ENCODE measurements at places on chromosomes 13 and 19.

DNA sequence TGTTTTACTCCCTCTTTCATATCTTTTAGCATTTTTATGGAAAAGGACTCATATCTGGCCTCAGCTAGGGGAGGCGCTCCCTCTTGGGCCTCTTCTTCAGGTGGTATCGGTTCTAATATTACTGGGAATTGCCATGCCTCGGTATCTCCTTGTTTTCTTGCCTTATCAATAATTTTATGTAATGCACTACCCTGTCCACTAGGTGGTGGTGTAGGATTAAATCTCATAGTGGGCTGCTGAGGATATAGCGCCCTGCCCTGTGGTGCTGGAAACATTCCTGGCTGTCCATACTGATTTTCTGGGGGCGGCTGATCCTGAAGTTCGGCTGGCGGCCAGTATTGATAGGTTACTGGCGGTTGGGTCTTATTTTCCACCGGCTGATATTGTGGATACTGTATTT, 35.8 kb downstream of the ZNF420 start:
- DNase-seq, result no peak

DNA sequence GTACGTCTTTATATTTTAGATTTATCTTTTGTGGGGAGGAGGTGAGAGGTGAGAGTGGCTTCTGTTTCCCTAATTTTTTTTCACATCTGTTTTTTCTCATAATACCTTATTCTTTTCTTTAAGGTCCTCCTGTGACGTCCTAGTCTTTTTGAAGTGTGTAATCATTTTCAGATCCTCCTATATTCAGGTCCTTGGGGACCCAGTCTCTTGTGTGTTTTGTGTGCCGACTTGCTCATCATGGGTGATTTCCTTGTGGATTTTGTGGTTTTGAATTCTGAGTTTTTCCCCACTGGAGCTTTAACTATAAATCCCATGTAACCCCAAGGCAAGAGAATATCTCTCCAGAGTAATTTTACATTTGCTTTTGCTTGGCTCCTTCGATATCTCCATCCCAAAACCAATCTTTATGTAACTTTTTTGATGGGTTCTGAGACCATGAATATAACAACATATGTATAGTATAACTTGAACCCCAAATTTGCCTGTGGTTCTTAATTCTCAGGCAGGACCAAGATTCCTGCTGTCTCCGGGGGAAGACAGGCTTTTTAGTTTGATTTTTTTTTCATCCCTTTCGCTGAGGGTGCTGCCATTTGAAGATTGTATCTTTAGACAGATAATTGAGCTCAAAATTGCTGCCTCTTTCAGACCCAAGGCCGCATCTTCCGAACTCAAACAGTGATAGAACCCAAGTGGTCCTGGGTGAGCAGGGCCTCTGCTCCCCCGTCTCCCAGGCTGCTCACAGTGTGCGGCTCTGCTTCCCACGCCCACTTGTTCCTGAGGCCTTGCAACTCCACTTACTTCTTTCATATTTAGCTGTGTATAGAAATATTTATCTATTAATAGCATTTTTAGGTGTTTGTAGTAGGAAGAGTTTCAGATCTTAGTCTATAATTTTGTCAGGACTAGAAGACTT, 59.1 kb upstream of the GPR183 start:
- no peak for DNase-seq

DNA sequence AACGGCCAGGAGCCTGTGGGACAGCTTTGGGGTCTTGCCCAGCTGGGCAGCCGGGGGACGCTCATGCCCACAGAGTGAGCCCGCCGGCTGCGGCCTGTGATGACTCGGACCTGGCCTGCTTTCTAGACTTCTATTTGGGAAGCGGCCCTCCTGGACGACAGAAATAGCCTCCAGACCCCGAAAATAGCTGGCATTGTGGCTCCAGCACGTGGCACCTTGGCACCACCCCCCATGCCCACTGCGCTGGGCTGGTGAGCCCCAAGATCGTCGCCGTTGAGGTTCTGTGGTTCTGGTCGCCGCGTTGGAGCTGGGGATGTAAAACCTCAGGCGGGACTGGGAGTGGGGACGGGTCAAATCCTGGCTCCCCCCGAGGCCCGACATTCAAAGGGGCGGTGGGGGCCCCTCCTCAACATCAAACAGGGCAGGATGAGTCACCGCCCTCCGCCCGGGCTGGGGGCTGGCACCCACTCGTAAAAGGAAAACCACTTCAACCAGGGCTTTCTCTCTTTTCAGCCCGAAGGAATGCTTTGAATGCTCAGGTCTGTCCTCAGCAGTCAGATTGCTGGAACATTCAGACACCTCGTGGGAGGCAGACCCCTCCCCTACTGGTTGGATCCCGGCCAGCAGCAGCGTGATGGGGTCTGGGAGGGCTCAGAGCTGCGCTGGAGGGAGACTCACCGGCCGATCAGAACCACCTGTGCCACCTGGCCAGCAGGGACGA, 42.1 kb downstream of the GADD45B start:
- peak; percentile 72 for DNase-seq

DNA sequence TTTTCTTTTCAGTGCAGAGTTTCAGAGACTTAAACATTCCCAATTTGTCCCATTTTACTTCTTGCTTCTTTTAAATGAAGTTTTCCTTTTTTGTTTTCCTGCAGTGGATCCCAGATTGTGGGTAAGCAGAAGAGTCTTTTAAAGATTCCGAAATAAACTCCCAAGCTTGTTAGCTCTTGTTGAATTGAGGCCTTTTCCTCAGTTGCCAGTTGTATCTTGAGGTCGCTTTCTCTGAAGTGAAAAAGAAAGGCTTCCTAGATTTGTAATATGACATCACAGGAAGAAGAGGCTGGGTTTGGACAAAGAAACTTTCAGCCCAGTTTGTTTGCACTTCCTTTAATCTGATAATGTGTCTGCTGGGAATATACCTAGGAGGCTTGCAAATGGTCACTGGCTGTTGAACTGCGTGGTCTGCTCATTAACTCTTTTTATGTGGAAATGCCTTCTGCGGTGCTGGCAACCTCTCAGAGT, at the start of gene LPAR6:
LPAR6 (minus strand) TSS at position 233 of the 471 bp plus-strand sequence. CDS start 690 bp downstream, outside the sequence.
- peak; percentile 74 for DNase-seq

GRCh38 chr19:19782783-19783182, 38.8 kb downstream of the ZNF506 start:
- DNase-seq, result no peak

DNA sequence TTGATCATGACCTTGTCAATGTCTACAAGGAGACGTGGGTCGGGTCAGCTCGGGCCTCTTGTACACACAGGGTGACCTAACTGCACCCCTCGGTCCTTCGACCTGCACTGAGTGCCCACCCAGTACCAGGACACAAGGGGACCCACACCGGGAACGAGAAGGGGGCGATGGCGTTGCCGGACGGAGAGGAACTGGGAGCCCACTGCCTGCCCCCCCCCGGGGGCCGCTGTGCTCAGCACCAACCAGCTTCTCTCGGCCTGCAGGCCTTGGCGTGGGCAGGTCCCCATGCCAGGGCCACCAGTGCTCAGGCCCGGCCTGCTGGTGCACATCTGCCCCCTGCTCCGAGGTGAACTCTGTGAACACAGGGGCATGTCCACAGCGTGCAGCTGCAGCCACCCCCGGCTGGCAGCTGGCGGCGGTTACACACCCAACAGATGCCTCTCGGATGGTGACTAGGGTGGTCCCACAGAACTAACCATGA, 14.1 kb downstream of the CFD start:
- DNase-seq, result no peak

- no peak for DNase-seq
Observed at GRCh38 chr19:16518483-16519229, 22.5 kb downstream of the C19orf44 start.

DNA sequence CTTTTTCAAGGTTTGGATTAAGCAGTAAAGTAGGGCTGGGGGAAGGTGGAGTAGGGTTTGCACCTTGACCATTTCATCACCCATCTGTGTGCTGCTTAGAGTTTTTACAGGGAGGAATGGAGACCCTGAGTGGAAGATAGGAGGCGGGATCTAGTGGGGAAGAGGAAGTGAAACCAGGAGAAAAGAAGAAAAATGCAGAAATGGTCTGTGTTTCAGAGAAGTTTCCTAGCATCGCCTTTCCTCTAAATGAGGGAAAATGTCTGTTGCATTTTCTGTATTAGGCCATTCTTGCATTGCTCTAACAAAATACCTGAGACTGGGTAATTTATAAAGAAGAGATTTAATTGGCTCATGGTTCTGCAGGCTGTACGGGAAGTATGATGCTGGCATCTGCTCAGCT, 64.1 kb downstream of the TPT1 start:
- DNase-seq, result no peak

DNA sequence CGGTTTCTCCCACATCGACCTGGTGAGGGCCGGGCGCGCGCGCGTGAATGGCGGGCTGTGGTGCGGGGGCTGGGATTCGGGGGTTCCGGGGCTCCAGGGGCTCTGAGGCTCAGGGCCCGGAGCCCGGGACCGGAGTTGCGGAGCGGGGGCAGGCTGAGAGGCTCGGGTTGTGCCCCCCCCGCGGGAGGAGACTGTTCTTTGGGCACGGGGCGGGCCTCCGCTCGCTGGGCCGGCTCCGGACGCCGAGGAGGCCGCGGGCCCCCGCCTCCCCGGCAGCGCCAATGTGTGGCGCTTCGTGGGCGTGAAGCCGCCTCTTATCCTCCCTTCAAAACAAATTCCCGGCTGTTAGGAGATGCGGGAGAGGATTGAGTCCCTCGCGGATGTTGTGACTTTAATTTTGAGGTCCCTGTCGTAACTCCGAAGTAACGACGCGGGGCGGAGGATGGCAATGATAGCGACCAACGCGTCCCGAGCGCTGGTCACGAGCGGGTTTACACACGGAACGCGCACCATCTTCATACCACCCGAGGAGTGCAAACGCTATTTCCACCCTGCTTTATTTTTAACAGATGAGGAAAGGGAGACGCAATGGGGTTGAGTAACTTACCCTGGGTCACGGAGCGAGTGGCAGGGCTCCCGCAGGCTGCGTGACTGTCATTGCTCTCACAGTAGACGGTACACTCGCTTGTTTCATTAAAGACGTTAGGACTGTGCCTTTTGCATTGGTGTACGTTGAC, 536 bp downstream of the UBA2 start:
- DNase-seq, result peak; percentile 24

- DNase-seq, result no peak
Observed at GRCh38 chr13:36006347-36006746, 124.8 kb downstream of the DCLK1 start.

DNA sequence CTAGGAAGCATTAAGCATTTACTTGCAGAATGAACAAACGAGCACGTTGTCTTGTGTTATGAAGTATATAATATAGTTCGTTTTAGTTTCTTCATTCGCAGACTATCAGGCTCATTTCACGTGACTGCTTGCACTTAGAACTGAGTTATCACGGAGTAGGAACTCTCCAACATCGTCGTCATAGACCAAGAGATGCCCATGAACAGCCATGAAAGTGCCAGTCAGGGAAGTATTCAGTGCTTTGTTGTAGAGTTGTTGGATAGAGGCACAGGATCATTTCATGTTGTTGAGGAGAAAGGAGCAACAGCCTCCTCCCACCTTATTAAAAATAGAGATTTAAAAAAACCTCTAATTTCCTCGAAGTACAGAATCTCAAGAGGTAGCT, 977 bp upstream of the IL17D start:
- DNase-seq, result no peak

DNA sequence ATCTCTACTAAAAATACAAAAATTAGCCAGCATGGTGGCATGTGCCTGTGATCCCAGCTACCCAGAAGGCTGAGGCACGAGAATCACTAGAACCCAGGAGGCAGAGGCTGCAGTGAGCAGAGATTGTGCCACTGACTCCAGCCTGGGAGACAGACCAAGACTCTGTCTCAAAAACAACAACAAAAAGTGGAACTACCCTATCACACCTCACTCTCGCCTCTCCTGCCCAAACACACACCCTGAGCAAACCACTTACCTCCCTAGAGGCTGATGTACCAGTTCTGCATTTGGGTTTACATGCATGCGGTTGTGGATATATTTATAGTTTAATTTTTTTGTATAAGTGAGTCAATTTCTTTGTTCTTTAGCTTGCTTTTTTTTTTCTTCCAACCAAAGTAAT, 7.7 kb upstream of the PTOV1 start:
- DNase-seq, result no peak

GRCh38 chr19:48616041-48616436, 1.2 kb upstream of the FAM83E start:
- DNase-seq, result no peak

DNA sequence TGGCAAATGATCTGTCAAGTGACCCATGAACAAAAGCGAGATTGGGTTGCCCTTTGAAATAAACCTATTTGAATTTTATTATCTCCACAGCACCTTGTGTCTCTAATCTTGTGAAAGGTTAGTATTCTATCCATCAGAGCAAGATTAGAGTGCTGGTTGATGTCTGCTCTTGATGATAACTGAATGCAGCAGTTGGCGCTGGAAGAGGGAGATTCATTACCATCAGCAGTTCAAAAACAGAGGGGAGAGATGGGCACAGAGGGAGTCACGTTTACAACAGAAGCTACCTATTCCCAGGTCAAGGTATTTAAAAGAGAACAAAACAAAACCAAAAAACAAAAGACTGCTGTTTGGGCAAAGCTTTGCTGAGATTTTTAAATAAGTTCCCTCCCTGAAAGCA, 588.1 kb downstream of the GPC6 start:
- no peak for DNase-seq

- DNase-seq, result peak; percentile 89
Observed at GRCh38 chr19:8148410-8149260, 757 bp downstream of the FBN3 start.

DNA sequence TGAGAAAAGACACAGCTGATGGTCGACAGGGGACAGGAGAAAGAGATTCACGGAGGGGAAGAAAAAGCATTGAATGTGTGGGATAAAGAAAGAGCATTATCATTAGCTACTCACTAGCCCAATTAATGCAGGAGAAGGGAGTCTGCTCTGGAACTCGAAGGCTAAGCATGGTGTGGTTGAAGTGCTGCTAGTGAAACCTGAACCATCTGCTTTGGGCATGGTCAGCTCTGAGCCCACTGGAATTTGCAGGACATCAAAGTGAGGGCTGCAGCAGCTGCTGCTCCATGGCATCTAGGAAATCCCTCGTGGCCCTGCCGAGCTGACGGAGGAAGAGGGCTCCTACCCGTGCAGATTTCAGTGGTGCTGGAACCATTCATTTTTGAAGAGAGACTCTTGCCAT, 320.3 kb downstream of the ATP8A2 start:
- peak; percentile 13 for DNase-seq

DNA sequence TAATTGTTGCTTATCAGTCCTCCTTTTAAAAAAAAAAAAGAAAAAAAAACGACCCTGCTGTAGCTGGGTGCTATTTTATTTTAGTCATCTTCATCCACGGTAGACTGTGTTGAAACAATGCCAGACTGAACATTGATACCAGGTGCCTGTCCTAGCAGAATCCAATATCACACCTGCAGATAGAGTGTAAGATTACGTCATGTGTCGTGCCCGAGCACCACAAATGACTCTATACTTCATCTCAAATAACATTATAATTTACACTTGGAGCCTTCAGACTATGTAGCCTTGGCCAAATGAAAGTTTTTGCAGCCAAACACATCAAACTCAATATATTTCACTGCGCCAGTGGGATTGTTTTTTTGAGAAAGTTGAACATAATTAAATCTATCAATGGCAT, 410.6 kb downstream of the FGF9 start:
- DNase-seq, result no peak

- peak; percentile 84 for DNase-seq
Observed at GRCh38 chr19:14361824-14362223, 19.4 kb upstream of the ADGRE5 start.

- DNase-seq, result no peak
Observed at GRCh38 chr19:55519451-55520311, 17.3 kb downstream of the SBK2 start.

- no peak for DNase-seq
Observed at GRCh38 chr13:107035186-107035585, 467.2 kb upstream of the ARGLU1 start.

All from ELF-1 (cell line).